ENCODE measurements at places on chromosomes 6 and 20.

DNA sequence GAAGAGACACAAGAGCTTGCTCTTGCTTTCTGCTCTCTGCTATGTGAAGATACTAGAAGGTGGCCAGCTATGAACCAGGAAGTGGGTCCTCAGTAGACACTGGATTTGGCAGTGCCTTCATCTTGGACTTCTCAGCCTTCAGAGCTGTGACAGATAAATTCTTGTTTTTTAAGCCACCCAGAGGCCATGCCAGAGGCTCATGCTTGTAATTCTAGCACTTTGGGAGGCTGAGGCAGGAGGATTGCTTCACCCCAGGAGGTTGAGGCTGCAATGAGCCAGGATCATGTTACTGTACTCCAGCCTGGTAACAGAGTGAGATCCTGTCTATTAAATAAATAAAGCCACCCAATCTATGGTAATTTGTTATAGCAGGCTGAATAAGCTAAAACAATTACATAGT is 185.5 kb upstream of the SALL4 start:
- no peak for DNase-seq

GRCh38 chr6:30684386-30685156 is 1.9 kb downstream of the PPP1R18 start:
- no peak for DNase-seq

- no peak for DNase-seq
Measured at GRCh38 chr6:5645328-5646290, 361.1 kb downstream of the NRN1 start.

DNA sequence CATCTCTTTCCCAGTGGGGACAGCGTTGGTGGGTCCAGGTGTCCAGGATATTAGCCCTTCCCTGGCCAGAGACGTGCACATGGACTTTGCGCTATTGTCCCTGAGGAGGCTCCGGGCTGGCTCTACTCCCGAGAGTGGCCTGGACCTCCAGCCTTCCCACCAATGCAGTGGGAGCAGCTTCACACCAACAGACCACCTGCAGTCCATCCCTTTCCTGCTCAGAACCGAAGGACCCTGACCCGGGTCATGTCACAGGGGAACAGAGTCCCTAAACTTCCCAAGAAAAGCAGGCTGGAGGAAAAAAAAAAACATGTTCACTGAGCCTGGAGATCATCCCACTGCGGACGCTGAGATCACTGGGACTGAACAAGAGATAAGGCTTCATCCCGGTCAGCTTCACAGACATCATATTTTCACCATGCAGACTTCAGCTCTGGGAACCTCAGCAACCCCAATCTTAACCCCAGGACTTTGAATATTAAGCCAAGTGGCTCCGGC is 18.3 kb downstream of the ZMYND8 start:
- no peak for DNase-seq

GRCh38 chr6:90135667-90136066 is 161.0 kb downstream of the BACH2 start:
- DNase-seq, result no peak

DNA sequence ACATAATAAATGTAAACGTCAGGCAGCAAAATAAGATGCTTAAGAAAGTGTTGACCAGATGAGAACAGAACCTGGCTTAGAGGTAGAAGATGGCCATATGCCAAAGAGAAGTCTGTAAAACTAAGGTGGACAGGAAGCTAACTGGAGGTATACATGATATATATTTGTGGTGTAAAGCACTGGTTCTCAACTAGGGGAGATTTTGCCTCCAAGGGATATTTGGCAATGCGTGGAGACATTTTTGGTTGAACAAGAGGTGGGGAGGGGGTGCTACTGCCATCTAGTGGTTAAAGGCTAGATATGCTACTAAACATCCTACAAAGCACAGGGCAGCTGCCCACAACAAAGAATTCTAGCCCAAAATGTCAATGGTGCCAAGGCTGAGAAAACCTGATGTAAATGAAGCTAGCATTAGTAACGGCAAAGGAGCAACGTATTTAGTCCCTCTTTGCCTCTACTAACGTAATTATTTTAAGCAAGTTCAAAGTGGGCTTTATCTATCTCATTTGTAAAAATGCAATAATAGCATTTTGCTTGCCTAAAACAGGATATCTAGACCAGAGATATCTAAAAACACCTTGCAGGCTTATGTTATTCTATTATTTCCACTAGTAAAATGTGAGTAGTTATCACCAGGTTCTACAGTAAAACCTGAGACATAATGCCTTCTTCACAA is 182.6 kb downstream of the RNGTT start:
- DNase-seq, result no peak

DNA sequence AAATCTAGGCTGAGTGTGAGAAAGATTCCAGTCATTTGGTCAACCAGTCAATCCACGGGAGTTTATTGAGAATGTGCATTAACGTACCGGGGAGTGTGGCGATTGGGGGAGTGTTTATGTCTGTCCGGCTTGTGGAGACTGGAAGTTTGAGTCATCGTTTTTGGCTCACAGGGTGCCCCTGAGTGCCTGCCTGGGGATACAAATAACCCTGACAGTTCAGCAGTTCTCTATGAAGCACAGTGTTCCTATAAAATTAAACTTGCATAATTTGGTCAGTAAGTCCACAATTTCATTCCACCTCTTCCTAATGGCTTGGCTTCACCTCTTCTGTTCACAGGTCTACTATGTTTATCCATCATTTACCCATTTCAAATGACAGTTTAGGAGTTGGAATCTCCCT is 72.6 kb upstream of the PLEKHG1 start:
- DNase-seq, result no peak

GRCh38 chr20:20743511-20744169 is 31.2 kb upstream of the RALGAPA2 start:
- DNase-seq, result no peak

All from activated naive CD4-positive, alpha-beta T cell (primary cell).